ENCODE measurements at places on chromosomes 6 and 20.

DNA sequence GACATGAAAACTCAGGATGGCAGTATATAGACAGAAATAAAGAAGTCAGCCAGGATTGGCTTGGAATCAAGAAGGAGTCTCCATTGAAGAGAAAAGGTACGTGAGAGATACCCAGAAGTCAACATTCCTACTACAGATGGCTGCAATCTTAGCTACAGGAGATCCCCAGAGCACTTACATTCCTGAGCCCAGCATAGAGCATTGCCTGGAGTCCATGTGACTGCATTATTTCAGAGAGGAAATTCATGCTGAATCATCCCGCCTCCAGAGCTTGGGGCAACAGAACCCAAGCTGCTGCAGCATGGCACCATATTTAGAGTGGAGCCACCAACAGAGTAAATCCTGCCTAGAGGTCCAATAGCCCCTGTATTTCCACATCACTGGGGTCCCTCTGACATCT is 125.0 kb upstream of the GRIK2 start:
- no peak for DNase-seq

DNA sequence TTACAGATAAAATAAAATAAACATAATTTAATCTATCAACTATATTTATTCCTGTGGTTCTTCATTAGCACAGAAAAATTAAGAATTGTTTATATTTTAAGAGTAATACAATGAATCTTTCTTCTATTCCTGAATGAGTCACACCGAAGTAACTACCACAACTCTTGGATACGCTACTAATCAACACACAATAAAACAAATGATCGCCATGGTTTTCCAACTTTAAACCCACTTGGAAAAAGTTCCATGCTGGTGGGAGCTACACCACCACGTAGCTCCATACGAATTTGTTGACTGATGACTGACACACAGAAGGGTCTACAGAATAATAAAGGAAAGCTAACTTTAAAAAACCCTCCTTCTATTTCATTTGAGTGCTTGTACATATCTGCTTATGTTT is 135.8 kb upstream of the NEDD9 start:
- DNase-seq: no peak

- no peak for DNase-seq
These were observed 14.7 kb downstream of the KLHL32 start for GRCh38 chr6:96939007-96939805.

GRCh38 chr6:12827921-12828320 is 111.4 kb downstream of the PHACTR1 start:
- DNase-seq: no peak

DNA sequence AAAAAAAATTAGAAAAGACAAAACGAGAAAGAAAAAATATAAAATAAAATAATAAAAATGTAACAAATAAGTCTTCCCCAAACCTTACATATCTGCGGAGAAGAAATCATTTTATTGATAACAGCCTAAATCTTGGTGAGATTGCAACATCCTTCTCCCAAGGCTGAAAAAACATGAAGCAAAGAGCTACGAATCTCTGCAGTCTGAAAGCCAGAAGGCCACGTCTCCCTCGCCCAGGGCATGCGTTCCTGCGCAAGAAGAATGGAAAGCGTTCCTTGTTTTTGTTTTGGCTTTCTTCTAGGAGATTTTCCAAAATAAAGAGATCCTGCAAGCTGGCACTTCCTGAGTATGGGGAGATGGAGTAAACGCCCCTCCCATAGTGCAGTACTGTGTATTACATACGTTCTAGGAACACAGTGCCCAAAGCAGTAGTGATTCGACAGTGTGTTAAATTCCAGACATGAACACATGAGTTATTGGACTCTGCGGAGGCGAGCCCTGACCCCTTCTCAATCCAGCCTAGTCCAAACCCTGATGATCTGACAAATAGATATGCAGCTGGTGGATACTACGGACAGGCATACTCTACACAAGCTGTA is 126.7 kb upstream of the RREB1 start:
- no peak for DNase-seq

DNA sequence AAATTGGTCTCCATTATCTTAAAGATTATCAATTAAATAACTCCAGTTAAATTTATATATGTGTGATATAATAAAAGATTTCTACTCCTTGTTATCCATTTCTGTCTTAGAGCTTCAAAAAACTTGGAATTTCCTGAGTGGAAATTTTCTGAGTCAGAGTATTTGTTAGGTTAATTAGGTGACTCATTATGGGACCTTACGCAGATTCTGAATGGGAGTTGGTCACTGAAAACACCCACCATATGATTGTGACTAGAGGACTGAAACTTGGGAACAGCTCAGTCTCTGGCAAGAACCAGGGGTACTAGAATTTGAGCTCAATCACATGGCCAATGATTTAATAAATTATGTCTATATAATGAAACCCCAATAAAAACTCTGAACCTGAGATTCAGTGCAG is 125.4 kb upstream of the HMGCLL1 start:
- no peak for DNase-seq

- no peak for DNase-seq
These were observed 103.8 kb upstream of the FLRT3 start for GRCh38 chr20:14441201-14441600.

DNA sequence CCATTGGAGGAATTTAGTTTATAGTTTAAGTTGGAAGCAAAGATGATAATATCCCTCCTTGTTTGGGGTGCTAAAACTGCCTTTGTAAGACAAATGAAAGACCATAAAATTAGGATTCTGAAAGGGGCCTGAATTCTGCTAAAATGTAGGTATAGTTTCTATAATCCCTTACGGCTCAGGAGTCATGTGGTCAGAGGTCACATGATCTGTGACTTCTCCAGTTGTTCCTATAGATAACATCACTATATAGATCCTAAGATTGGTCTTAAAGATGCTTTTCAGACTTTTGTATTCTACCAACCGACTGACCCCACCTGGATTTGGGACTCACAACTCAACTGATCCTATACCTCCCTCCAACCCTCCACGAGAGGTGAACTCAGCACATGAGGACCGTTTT is 36.6 kb downstream of the ZNF311 start:
- DNase-seq: no peak

GRCh38 chr20:41357424-41358163 is 9.0 kb downstream of the EMILIN3 start:
- no peak for DNase-seq

GRCh38 chr20:52943185-52943841 is 28.8 kb upstream of the TSHZ2 start:
- DNase-seq: no peak

All from CD14-positive monocyte (primary cell).